ENCODE measurements at places on chromosomes 1 and 21.

GRCh38 chr1:9903801-9904527 lies 6.1 kb downstream of the CTNNBIP1 start:
- DNase-seq = no peak

DNA sequence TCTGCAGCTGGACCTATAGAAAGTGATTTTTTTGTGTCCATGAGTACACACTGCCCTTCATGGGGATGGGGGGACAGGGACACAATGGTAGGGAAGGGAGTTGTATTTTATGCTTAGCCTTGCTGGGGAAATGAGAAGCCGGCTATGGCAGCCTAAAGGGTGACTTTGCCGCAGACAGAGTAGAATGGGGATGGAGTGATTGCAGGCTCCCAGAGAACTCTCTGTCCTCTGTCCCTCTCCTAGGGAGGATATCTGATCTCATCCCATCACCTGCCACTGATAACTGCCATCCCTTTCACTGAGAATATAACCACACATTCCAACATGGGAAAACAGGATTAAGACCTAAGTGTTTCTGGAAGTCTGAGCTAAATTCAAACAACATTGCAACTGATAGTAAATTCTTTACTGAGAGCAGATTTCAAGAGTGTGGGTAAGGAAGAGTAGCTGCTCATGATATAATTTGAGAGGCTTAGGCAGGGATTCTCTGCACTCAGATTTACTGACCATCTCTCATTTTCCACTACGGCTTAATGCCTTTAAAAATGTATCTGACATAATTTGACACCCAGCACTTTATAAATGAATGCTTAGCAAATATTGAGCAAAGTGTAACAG lies 13.9 kb downstream of the SH2D1B start:
- no peak for DNase-seq

GRCh38 chr1:67441183-67441582 lies 11.0 kb upstream of the SERBP1 start:
- no peak for DNase-seq

DNA sequence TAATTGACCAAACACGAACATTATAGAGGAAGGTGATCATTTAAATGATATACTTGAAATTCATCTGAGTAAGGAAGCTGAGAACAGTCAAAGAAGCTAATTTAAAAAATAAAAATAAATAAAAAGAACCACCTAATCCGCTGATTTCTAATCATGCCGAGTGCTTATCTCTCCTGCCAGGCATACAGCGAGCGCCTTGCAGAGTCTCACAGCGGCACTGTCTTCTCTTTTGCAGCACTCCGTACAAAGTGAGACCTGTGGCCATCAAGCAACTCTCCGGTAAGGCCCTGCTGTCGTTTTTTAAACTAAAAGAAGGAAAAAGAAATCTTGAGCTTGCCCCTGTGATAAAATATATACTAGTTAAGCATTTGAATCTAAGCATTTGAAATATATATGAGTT lies 45.3 kb downstream of the PDE9A start:
- DNase-seq = no peak

DNA sequence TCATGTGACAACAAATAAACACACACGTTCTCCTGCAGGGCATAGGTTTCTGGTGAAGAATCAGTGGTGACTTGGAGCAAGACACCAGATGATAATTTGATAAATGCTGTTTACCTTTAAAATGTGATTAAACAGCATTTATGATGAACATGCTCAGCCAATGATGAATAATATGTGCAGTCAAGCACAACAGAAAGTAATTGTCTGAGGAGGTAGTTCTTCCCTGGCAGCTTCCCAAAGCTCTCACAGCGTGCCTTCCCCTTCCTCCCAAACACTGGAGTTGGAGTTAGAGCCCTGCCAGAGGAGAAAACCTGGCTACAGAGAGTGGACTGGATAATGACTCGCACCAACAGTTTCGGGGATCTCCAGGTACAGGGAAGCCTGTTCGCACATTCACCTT lies 463.5 kb downstream of the SMYD3 start:
- DNase-seq = no peak

DNA sequence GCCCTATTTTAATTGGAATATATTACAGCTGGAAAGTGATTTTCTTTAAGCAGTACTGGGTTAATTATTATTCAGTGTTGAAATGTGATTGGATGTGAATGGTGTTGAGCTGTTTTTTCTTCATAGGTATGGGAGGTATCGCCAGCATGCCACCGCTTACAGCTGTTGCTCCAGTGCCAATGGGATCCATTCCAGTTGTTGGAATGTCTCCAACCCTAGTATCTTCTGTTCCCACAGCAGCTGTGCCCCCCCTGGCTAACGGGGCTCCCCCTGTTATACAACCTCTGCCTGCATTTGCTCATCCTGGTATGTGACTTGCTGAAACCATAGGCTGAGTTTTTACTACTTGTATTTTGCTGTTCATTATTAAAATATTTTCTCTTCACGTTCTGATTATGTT lies 107.7 kb downstream of the ITSN1 start:
- DNase-seq = no peak

- no peak for DNase-seq
These were observed 8.9 kb upstream of the RNF187 start for GRCh38 chr1:228478326-228478725.

GRCh38 chr1:29677028-29678024 lies 441.0 kb downstream of the PTPRU start:
- DNase-seq = no peak

DNA sequence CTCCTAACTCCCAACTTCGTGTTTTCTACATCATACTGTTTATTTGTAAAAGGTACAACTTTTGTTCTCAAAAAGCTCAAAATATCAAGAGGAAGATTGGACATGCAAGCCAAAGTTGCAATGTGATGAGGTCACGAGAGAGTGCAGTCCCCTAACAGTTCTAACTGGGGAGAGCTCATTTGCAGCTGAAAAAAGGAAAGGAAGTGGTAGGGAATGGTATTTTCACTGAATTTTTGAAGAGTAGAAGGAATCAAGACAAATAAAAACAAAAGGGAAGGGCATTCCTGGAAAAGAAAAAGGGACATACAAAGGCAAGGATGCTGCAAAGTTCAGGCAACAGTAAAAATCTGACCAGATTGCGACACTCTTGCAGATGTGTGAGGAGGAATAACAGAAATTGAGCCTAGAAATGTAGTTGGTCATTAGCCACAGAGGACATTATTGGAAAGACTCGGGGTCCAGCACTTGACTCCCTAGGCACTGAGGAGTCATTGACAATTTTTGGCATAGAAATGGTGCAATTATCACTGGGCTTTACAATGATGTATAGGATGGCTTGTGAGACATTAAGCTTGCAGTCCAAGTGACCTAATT lies 67.9 kb downstream of the TBX15 start:
- DNase-seq = no peak

GRCh38 chr1:180560868-180561600 lies 2.3 kb downstream of the OVAAL start:
- DNase-seq = peak; percentile 31

GRCh38 chr1:29983321-29983720 lies 740.1 kb downstream of the MATN1 start:
- no peak for DNase-seq

- no peak for DNase-seq
These were observed 22.1 kb downstream of the PAPPA2 start for GRCh38 chr1:176485083-176485482.

DNA sequence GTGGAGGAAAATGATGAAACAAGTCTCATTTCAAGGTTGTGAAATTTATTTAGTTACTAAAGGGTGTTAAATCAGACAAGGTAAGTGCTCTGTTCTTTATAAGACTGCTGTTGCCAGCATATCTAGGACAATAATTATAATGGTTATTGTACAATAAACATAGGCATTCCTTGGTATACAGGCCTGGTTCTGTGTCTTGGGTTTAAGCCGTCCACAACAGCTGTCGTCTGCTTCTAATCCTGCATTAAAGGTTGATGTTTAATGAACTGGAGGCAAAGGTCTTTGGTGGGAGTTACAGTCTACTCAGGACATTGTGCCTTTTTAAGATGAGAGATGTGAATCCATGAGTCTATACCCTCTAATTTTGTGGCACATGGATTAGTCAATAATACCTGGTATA lies 23.4 kb upstream of the FMO4 start:
- no peak for DNase-seq

- DNase-seq = no peak
These were observed 301.0 kb downstream of the RWDD3 start for GRCh38 chr1:95534985-95535384.

DNA sequence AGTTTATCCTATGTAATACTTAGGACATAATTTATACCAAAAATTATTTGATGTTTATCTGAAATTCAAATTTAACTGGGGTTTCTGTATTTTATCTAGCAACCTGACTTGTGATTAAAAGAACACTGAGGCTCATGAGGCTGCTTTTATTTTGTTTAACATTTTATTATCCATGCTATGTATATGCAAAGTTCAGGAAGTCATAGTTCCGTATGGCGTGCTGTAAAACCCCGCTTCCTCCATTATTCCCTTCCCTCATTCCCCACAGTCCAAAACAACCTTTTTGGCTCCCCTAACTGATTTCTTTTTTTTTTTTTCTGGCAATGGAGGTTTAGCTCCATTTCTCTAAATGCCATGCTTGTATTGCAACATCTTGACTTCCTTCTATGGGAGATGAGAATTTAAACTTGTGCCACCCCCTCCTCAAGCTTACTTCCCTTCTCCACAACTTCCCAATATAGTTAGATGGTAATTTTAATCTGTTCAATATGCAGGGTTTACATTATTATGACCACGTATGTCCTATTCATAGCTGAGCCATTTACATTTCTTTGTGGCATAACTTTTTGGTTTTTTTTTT lies 138.0 kb upstream of the DNAH14 start:
- DNase-seq = no peak

GRCh38 chr1:101996825-101997465 lies at the start of gene OLFM3:
OLFM3 (minus strand) TSS chr1:101996926.
- DNase-seq = no peak
